ENCODE measurements at places on chromosomes 11 and 22.

DNA sequence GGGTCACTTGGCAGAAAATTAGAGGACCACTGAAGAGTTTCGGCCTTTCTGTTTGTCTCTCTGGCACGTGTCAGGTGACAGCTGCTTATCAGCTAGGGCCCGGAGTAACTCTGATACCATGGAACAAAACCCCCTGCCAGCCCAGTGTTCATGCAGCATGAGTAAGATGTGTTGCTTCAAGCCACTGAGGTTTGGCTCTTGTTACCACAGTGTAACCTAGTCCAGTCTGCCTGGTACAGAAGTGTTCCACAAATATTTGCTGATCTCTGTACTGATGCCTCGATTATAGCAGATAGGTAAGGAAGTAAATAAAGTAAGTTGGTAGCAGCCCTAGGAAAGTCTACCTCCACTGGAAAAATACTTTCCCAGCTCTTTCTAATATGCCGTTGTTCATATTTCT is 20.5 kb upstream of the ETS1 start:
- DNase-seq: no peak

GRCh38 chr11:17775507-17776211 is 41.1 kb downstream of the KCNC1 start:
- DNase-seq: no peak

- DNase-seq: no peak
Measured at GRCh38 chr22:50489363-50490243, 2.9 kb downstream of the MIOX start.

- no peak for DNase-seq
Measured at GRCh38 chr11:90204832-90205646, 17.8 kb downstream of the CHORDC1 start.

GRCh38 chr11:94673951-94674491 is 94.1 kb upstream of the AMOTL1 start:
- DNase-seq: peak; percentile 31

GRCh38 chr11:120035756-120036155 is 102.2 kb downstream of the TRIM29 start:
- DNase-seq: no peak

DNA sequence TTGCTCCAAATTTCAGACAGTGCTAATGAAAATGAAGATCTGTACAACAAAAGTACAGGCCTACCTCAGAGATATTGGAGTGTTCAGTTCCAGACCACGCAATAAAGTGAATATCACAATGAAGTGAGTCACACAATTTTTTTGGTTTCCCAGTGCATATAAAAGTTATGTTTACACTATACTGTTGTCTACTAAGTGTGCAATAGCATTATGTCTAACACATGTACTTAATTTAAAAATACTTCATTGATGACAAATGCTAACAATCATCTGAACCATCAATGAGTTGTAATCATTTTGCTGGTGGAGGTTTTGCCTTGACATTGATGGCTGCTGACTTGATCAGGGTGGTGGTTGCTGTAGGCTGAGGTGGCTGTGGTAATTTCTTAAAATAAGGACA is 60.6 kb upstream of the E2F8 start:
- no peak for DNase-seq

- DNase-seq: no peak
Measured at GRCh38 chr11:95576146-95576845, 213.3 kb downstream of the FAM76B start.

- DNase-seq: peak; percentile 45
Measured at GRCh38 chr11:34655335-34656008, 34.6 kb downstream of the EHF start.

GRCh38 chr11:71188073-71188472 is 64.3 kb downstream of the SHANK2 start:
- DNase-seq: no peak

- no peak for DNase-seq
Measured at GRCh38 chr11:76251226-76251575, 44.9 kb upstream of the WNT11 start.

DNA sequence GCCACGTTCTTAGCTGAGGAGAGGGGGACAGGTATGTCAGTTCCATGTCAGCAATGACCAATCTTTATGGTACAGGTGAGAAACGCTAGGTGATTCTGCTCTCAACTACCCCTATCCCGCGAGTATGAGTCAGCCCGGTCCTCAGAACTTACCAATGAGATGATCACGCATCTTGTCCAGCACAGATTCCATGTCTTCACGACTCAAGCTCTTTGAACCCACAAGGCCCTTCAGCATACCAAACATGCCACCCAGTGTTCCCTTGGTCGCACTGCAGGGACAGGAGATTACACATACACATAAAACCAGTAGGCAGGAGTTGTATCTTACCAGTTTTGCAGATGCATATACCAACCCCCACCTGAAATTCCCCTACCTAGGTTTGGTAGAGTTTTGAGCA is 2.9 kb downstream of the SRPRA start:
- DNase-seq: no peak

DNA sequence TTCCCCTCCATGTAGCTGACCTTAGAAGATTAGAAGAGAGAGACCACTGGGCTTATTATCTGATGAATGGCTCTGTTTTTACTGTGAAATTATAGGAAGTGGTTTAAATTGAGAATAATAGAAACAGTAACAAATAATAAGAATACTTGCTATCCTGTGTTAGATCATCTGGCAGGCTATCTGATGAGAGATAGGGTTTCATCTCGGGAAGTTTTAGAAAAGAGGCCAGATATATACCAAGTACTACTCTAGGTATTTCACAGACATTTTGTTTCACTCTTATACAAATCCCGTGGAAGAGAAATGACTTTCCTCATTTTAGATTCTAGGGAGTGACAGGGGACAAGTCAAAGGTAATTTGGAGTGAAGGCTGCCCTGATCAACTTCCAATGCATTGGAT is 198.4 kb downstream of the MAML2 start:
- DNase-seq: no peak

DNA sequence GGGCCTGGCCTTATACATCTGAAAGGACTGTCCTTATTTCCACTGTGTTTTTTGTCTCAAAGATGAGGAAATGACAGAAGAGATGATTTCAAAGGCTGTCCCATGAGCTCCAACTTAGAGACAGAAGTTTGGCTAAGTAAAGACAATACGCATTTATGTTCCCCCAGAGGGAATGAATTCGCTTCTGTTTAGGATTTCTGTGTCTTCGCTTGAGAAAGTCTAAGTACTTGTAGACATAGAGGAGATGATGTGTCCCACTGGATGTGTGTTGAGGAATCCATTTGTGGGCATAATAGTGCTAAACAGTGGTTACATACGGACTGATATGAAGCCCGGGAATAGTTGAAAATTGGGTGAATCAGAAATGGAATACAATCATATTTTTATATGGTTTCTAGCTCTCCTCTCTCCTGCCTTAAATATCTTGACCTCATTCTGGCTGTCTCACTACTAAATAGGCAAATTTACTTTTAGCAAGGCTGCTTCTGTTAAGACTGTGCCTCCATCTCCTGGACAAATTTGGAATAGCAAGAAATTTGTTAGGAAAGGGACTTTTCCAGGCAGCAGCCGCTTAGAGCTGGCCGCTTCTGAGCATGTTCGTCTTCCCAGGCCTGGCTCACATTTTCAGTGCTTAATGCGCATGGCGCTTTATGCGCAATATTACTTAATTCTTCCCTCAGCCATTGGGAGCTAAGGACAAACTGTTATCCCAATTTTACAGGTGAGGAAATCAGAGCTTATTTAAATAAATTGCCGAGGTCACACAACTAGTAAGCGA is 1.9 kb upstream of the PEX26 start:
- peak; percentile 59 for DNase-seq

GRCh38 chr22:39095971-39096370 is 1.1 kb upstream of the APOBEC3H start:
- DNase-seq: no peak

- no peak for DNase-seq
Measured at GRCh38 chr11:2816941-2817421, 68.6 kb downstream of the CDKN1C start.

- DNase-seq: no peak
Measured at GRCh38 chr22:26887916-26888315, 230.5 kb downstream of the MIAT start.

- DNase-seq: no peak
Measured at GRCh38 chr11:11108026-11108425, 245.0 kb downstream of the CSNK2A3 start.

DNA sequence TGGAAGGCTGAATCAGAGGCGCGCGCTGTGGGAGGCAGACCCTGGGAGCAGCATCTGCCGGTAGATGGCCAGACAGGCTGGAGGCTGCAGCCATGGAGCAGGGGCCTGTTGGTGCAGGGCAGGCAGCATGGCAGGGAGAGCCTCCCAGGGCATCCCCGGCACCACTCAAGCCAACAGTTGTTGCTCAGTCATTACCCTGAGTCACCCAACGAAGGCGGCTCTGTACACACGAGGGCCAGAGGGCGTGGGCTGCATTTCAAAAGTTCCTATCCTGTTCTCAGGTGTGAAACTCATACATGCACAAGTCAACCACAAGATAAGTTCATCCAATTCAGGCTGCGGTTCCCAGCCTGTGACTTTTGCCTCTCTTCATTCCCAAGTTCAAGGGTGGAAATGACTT is 2.6 kb downstream of the ANO1 start:
- DNase-seq: peak; percentile 43

GRCh38 chr11:46100670-46101069 is 20.6 kb downstream of the PHF21A start:
- no peak for DNase-seq

DNA sequence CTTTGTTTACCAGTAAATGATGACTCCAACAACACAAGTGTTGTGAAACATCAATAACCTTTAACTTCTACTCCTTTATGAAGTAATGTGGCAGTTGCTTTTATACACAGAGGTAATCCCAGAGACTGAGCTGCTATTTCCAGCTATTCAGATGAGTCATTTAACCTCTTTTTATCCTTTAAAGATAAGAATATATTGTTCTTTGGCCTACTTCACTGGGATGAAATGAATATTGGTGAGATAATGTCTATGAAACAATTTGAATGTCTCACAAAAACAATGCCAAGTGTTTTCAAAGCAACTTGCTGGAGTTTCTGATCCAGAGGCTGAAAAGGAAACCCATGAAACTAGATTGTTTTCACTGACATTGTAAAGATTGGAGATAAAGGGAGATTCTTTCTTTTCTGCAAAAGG is 564.4 kb upstream of the LUZP2 start:
- DNase-seq: no peak

GRCh38 chr22:29768052-29768693 is 1.0 kb downstream of the UQCR10 start:
- DNase-seq: no peak

GRCh38 chr22:37533995-37534394 is 14.8 kb upstream of the CARD10 start:
- peak; percentile 39 for DNase-seq

GRCh38 chr22:38873469-38874411 is 1.7 kb upstream of the CBX6 start:
- no peak for DNase-seq

- DNase-seq: no peak
Measured at GRCh38 chr22:43553451-43554258, 141.8 kb downstream of the MPPED1 start.

DNA sequence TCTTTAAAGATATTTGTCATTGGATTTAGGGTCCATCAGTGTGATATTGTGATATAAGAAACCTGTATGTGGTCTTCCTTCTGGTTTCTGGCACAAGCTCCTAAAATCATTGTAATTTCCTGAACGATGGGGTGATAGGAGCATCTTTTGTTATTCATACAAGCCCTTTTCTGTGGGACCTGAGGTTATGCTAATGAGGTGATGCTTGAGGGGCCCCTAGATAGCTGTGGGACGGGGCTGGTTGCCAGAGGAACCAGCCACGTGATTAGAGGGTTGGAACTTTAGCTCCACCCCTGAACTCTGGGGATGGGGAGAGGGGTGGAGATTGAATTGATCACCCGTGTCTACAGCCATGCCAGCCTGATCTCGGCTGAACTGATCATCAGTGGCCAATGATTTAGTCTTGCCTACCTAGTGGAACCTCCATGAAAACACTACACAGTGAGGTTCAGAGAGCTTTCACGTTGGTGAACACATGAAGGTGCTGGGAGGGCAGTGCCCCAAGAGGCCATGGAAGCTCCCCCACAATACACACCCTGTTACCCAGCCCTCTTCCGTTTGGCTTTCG is 62.8 kb downstream of the BCR start:
- DNase-seq: no peak

GRCh38 chr11:134533511-134533910 is 121.5 kb upstream of the B3GAT1 start:
- no peak for DNase-seq

GRCh38 chr11:101436511-101437142 is 147.2 kb downstream of the TRPC6 start:
- no peak for DNase-seq

DNA sequence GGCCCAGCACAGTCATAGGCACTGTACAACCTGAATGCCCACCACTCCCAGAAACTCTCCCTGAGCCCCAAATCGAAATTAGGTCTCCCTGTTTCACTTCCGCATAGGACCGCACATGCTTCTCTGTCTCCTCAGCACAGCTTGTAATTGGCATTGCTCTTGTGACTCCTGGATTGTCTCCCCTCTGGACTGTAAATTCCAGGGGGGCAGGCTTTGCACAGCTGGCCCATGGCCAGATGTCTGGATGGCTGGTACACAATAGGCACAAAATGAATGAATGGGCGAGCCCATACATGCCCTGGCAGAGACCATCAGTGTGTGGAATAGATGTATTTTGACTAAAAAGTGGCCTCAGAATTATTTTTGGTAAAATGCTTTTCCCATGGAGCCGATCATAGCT is 63.3 kb upstream of the PHF21B start:
- no peak for DNase-seq

DNA sequence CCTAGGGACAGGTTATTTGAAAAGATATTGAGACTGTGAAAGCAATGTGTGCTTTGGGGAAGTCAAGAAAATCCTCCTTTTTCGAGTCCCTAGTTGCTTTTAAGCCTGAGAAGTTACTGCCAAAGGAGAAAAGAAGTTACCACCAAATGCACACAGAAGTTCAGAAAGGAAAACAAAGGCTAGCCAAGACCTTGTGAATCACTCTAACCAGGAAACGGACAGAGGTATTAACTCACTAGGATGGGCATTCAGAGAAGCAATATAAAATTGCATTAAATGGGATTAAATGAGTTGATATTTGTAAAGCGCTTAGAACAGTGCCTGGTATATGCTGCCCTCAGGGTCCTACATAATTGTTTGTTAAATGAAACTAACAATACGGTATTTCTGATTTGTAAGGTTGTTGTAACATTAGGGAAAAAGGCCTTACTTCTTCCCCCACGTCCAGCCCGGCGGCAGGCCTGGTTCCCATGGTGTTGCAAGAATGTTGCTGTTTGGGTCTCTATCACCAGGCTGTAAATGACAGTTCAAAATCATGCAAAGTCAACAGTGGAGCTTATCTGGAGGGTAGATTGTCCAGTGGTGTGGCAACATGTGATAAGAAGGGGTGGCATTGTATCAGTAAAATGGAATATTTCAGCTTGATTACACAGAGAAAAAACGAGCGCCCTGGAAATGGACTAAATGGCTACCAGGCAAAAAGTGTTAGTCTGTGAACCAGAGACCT is 7.1 kb downstream of the TMA7B start:
- DNase-seq: no peak

- peak; percentile 78 for DNase-seq
Measured at GRCh38 chr22:39205344-39206021, 39.3 kb downstream of the PDGFB start.

- DNase-seq: peak; percentile 89
Measured at GRCh38 chr11:106988151-106989077, 29.9 kb downstream of the GUCY1A2 start.

Data from MG63 (cell line).